ENCODE measurements at places on chromosomes 5 and 9.
A peak's percentile ranks its signal among the peaks of the same experiment; 100 is the strongest.

GRCh38 chr9:22682536-22682935, 235.9 kb downstream of the DMRTA1 start:
- DNase-seq, result no peak

DNA sequence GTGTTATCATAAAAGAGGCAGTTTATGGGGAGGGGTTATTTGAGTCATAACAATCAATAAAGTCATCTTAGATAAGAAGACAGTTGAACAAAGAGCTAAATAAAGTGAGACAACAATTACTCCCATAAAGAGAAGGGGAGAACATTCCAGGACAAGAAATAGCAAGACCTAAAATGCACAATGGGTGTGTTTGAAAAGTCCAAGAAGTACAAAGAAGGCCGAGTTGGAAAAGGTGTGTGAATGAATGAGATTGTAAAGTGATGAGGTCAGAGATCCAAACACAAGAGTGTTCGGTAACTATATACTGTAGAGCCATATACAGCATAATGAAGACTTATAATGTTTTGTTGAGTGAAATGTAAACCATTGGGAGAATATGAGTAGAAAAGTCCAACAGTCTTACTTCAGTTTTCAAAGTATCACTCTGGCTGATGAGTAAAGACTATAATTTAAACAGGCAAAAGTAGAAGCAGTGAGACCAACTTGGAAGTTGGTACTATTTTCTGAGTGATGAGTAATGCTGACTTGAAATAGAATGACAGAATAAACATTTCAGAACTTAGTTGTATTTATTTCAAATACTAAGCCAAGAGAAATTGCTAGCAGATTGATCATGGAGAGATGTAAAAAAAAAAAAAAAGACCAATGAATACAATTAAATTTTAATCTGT, 868.7 kb upstream of the CDH9 start:
- DNase-seq, result no peak

DNA sequence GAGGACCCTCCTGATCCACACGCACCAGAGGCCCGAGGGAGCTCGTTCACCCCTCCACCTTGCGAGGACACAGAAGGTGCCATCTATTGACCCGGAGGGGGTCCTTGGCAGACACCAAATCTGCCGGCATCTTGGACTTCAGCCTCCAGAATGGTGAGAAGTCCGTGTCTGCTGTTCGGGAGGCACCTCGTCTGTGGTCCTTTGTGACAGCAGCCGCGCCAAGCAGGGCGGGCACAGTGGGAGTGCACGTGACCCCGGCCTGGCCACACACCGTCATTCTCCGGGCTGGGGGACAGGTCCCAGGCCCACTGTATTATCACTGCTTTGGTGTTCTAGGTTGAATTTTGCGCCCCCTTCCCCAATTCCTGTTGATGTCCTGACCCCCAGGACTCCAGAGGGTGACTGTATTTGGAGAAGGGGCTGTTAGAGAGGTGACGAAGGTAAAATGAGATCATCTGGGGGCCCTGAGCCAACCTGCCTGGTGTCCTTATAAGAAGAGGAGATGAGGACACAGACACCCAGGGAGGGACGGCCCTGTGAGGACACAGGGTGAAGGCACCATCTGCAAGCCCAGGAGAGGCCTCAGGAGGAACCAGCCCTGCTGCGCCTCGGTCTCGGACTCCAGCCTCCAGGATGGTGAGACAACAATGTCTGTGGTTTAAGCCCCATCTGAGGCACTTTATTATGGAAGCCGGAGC, 15.7 kb downstream of the LPCAT1 start:
- peak; percentile 71 for DNase-seq

DNA sequence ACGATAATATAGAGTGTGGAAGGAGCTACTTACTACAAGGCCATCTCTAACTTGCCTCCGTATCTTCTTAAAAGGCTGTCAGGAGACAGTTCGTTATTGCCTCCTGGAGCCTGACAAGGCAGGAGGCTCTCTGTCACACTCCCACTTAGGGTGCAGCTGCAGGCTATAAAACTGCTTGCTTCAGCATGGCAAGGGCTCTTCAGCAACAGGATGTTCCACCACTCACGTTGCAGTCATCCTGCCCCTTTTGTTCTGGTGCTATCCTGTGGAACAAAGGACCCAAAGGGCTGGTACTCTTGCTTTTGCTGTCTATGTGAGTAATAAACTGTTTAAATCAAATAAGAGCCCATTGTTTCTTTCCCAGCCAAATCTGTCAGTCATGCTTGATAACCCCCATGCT, 508.9 kb downstream of the NTRK2 start:
- DNase-seq, result no peak

GRCh38 chr9:105052346-105052745, 124.4 kb upstream of the ABCA1 start:
- DNase-seq, result no peak

DNA sequence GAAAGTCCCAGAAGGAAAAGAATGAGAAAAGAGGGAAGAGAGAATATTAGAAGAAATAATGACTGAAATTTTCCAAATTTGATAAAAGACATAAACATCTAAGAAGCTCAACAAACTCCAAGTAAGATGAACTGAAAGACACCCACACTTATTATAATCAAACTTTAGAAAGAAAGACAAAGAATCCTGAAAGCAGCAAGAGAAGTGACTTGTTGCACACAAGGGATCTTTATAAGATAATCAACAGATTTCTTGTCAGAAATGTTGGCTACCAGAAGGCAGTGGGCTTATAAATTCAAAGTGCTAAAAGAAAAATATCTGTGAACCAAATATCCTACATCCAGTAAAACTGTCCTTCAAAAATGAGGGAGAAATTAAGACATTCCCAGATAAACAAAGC, 49.0 kb upstream of the FNIP1 start:
- DNase-seq, result no peak

- DNase-seq, result no peak
These were observed 259.1 kb downstream of the MLLT3 start for GRCh38 chr9:20363233-20363632.

- DNase-seq, result no peak
These were observed 39.4 kb downstream of the UBE2QL1 start for GRCh38 chr5:6488021-6488420.
